ENCODE measurements at places on chromosomes 1 and 21. TPM values are rescaled to one million over a fixed set of nuclear protein-coding genes. Genes with fewer than 3 reads are reported as not detected.
A peak's percentile ranks its signal among the peaks of the same experiment; 100 is the strongest.

GRCh38 chr1:223870617-223871574 lies 25.1 kb upstream of the TP53BP2 start:
- peak; percentile 16 for DNase-seq
- no peaks in the 10 kb centered on the region for H3K36me3 ChIP-seq
- H3K4me1 ChIP-seq = no peaks in the 10 kb centered on the region
- H3K27me3 ChIP-seq = no peaks in the 10 kb centered on the region
- no peak overlapping the region for H3K27ac ChIP-seq
- H3K4me3 ChIP-seq = no peak overlapping the region

GRCh38 chr1:73040811-73041210 lies 758.5 kb upstream of the NEGR1 start:
- H3K4me3 ChIP-seq = no peak overlapping the region
- no peaks in the 10 kb centered on the region for H3K4me1 ChIP-seq
- no peak for DNase-seq
- no peak overlapping the region for H3K27ac ChIP-seq

- no peaks in the 10 kb centered on the region for H3K36me3 ChIP-seq
- DNase-seq = peak; percentile 62
- peaks cover 94% of the 10 kb centered on the region for H3K4me1 ChIP-seq
Measured at GRCh38 chr1:204480515-204480914, 14.1 kb downstream of the PIK3C2B start.

GRCh38 chr1:233998456-233998855 lies 94.0 kb downstream of the SLC35F3 start:
- no peak overlapping the region for H3K27ac ChIP-seq
- H3K4me3 ChIP-seq = no peak overlapping the region
- no peaks in the 10 kb centered on the region for H3K27me3 ChIP-seq
- DNase-seq = peak; percentile 14
- no peaks in the 10 kb centered on the region for H3K36me3 ChIP-seq

DNA sequence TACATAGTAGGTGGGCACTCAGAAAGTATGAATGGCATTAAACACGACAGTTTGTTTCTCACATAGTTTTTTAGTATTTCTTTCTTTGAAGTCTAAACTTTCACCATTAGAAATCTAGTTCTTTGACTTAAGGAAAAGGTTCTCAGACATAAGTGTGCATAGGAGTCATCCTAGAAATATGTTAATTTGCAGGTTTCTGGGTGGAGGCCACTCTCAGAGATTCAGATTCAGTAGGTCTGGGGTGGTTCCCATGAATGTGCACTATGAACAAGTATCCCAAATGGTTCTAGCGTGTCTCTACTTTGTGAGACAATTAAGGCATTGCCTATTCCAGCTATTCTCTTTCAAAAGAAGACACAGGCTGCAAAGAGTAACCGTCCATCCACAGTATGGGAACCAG lies 119.3 kb downstream of the NGF start:
- H3K4me1 ChIP-seq = no peaks in the 10 kb centered on the region
- H3K27me3 ChIP-seq = no peaks in the 10 kb centered on the region
- H3K27ac ChIP-seq = no peak overlapping the region
- H3K36me3 ChIP-seq = no peaks in the 10 kb centered on the region
- no peak for DNase-seq

GRCh38 chr1:31436596-31437432 lies 23.8 kb downstream of the SERINC2 start:
- H3K36me3 ChIP-seq = no peaks in the 10 kb centered on the region
- DNase-seq = no peak
- H3K4me3 ChIP-seq = no peak overlapping the region
- H3K27ac ChIP-seq = no peak overlapping the region
- H3K4me1 ChIP-seq = no peaks in the 10 kb centered on the region

GRCh38 chr1:169044296-169044695 lies 62.2 kb upstream of the ATP1B1 start:
- H3K4me1 ChIP-seq = peaks cover 3% of the 10 kb centered on the region
- no peak overlapping the region for H3K4me3 ChIP-seq
- no peaks in the 10 kb centered on the region for H3K36me3 ChIP-seq
- H3K27ac ChIP-seq = no peak overlapping the region
- no peaks in the 10 kb centered on the region for H3K27me3 ChIP-seq
- DNase-seq = no peak

The SEC16B gene
- total RNA-seq = 7.2 TPM

The CD53 gene
- total RNA-seq = 12.1 TPM

The PADI4 gene
- not detected for total RNA-seq

Measured in thyroid gland (tissue), 4 donors.